ENCODE measurements at places on chromosomes 4 and X. TPM values are rescaled to one million over a fixed set of nuclear protein-coding genes. Genes with fewer than 3 reads are reported as not detected.
A peak's percentile ranks its signal among the peaks of the same experiment; 100 is the strongest.

Gene AKAP4
- not detected for total RNA-seq

Gene OTUD6A
- not detected for total RNA-seq

Gene RBM46
- total RNA-seq: not detected

- no peak overlapping the region for H3K4me3 ChIP-seq
- peaks cover 19% of the 10 kb centered on the region for H3K4me1 ChIP-seq
- peak; percentile 9 for DNase-seq
Measured at GRCh38 chr4:122117743-122118142, 34.4 kb upstream of the BLTP1 start.

DNA sequence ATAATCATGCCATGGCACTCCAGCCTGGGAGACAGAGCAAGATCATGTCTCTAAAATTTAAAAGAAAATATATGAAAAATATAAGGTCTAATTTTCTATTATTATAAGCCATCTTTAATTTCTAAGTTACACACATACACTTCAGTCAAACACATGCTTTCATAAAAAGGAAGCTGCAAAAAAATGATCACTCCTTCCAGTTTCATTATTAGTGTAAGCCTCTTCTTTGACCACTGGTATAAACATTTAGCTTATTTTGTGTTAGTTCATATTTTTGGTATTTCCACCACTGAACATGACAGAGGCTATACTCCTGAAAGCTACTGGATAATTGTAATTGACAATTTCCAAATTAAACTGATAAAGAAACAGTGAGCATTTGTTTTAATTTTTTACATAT is 163.3 kb upstream of the USP38 start:
- H3K4me3 ChIP-seq: no peak overlapping the region
- no peaks in the 10 kb centered on the region for H3K36me3 ChIP-seq
- no peak for DNase-seq
- H3K4me1 ChIP-seq: no peaks in the 10 kb centered on the region

GRCh38 chr4:26885912-26886274 is 25.3 kb downstream of the STIM2 start:
- peak overlapping the region; percentile 92 for H3K27ac ChIP-seq
- H3K36me3 ChIP-seq: peaks cover 6% of the 10 kb centered on the region

DNA sequence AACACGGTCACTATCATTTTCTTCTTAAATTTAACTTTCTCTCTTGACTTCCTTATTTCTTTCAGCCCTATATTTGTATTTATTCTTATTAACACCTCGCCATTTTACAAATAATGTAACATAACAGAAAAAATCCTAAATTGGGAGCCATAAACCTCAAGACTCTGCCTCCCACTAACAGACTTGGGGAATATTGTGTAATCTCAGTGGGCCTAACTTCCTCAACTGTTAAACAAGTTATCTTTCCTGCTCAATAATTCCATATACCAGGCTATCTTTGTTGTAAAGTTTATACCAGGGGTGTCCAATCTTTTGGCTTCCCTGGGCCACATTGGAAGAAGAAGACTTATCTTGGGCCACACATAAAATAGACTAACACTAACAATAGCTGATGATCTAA is 26.2 kb downstream of the PRSS12 start:
- H3K4me3 ChIP-seq: no peak overlapping the region
- no peaks in the 10 kb centered on the region for H3K4me1 ChIP-seq
- H3K27me3 ChIP-seq: peaks cover 4% of the 10 kb centered on the region
- DNase-seq: no peak
- H3K27ac ChIP-seq: no peak overlapping the region
